ENCODE measurements at places on chromosomes 2 and 18.
A peak's percentile ranks its signal among the peaks of the same experiment; 100 is the strongest.

- DNase-seq = no peak
Measured at GRCh38 chr2:129004940-129005490, 686.3 kb upstream of the HS6ST1 start.

DNA sequence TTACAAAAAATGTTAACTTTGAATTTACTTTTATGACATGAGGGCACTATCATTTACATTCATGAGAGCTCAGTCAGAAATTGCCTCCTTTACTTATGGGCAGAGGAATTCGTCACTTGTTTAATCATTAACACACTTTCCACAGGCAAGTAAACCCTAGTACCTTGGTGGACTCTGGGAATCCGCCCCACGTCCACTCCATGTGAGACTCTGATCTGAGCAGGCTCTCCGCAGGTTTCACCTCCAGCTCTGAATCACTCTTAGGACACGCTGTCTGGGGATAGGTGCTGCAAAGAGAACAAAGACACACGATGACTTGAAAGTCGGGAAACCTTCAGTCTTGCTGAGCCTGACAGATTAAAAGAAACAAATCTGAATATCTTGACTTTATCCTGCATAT lies 73.6 kb downstream of the LPIN2 start:
- DNase-seq = no peak

- DNase-seq = no peak
Measured at GRCh38 chr2:55012672-55013484, 37.4 kb downstream of the RTN4 start.

DNA sequence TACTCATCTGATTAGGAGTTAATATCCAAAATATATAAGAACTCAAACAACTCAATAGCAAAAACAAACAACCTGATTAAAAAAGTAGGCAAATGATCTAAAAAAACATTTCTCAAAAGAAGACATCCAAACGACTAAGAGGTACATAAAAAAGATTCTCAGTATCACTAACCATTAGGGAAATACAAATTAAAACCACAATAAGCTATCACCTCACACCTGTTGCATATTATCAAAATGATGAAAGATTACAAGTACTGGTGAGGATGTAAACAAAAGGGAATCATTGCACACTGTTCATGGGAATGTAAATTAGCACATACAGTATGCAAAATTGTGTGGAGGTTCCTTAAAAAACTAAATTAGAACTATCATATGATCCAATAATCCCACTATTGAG lies 865.5 kb downstream of the TMEM182 start:
- DNase-seq = no peak

GRCh38 chr2:237072067-237072931 lies 13.4 kb upstream of the COPS8 start:
- DNase-seq = peak; percentile 5

DNA sequence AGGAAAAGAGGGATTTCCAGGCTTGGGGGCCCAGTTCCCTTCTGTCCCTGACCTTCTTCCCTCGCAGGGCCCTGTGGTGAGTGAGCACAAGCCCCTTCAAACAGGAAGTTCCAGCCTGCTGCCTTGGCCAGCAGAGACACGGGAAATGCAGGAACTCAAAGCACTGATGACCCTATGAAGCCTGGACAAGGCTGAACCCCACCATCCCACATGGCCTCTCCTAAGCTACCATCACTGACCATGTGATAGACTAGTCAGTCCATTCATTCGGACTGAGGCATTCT lies 196.4 kb downstream of the TNS1 start:
- no peak for DNase-seq

DNA sequence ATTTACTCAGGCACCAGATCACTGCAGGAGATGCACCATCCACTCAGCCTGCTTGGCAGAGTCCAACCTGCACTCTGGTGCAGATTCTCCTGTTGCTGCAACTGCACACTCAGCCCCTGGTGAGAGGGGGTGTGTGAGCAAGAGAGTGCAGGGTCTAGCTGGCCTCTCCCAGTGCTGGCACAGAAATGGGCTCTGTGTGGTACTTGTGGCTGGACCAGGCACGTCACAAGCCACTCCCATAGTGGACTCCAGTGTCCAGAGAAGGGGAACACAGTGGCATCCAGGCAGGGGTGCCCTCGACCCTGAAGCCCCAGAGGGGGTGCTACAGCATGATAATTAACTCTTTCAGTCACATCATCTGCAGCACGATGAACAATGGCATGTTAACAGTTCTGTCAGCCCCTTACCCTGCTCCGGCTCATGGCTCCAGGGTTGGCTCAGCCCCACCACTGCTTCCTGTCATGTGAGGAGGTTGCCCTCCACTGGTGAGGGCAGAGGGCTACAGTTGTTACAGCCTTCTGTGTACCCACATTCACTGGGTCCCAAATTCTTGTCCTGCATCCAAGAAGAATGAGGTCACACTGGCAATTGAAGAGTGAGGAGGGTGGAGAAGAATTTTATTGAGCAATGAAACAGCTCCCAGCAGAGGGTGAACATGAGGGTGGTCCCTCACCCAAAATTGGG lies 135.7 kb downstream of the EVA1A start:
- DNase-seq = no peak

GRCh38 chr2:173935305-173935704 lies 29.9 kb downstream of the SP3 start:
- no peak for DNase-seq

- no peak for DNase-seq
Measured at GRCh38 chr2:64859312-64860212, 129.6 kb upstream of the SLC1A4 start.

- no peak for DNase-seq
Measured at GRCh38 chr2:195356026-195356425, 301.0 kb upstream of the SLC39A10 start.

DNA sequence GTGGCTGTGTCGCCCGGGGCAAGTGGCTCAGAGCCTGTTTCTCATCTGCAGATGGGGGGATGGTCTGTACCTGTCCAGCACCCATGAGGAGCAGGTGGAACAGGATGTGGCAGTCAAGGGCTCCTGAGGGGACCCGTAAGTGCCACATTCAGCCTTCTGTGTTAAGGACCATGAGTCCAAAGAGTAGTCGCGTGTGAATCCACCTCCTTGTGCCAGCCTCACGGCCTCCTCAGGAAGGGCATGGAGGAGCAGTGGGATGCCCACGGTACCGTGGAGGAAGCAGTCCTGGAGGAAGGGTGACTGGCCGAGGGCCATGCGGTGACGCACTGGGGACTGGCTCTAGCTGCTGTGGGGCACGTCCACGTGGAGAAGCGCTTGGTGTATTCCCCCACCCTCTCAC lies 61.1 kb downstream of the ODC1 start:
- no peak for DNase-seq

DNA sequence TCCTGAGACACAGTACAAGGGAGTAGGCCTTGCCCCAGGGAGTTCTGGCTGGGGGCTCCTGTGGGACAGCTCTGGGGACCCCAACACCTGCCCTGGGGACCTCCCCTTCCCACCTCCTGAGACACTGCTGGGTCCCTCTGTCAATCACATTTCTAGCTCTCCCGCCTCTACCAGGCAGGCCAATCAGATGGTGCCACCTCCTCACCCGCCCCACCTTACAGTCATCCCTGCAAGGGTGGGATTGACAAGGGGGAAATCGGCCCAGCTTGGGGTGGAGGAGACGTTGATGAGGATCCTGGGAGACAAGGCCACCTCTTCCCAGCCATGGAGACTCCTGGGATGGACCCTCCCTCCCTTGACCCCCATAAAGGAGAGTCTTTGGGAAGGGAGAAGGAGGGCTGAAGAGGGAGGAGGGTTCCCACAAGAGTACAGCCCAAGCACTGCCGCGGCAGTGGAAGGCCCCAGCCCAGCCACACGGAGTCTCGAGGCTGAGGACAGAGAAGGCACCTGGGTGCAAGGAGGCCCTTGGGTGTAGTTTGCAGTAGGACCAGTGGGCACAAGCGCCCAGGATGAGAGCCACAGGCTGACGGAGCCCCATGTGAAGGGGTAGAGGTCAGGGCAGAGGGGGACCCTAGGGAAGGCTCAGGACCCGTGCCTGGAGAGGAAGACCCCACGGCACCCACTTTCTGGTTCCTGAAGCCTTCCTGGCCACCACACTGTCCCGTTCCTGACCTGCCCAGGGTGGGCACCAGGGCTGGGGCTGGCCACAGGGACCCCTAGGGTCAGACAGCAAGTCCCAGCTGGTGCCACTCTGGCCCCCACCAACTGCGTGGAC lies 109.9 kb upstream of the OTOS start:
- DNase-seq = no peak

GRCh38 chr2:201971531-201972228 lies 62.0 kb upstream of the FZD7 start:
- DNase-seq = no peak

DNA sequence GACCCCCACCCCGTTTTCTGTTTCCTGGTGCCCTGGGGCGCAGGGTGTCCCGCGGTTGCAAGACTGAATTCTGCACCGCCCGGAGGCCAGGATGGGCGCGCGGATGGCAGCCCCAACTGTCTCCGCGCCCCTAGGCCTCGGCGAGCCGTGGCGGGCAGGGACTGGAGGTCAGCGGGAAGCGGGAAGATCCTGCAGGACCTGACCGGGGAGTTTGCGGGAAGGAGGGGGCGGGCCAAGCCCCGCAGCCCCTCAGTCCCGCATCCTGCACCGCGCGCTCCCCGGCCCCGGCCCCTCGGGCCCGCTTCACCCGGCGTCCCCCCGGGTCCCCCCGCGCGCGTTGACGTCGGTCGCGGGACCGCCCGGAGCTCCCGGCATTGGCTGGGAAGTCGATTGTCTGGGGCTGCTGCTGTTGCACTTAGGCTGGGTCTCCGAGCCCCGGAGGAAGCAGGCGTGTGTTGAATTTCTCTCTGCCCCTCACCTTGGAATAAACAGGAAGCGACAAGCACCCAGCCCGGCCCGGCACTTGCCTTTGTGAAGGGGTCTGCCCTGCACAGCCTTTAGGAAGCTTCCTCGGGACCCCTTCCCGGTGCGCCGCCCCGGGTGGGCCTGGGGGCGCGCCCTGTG lies at the start of gene LDLRAD4:
Gene LDLRAD4 (plus strand): TSS at position 393 of the 624 bp plus-strand sequence.
- DNase-seq = no peak

GRCh38 chr2:43086451-43087221 lies 139.8 kb downstream of the ZFP36L2 start:
- DNase-seq = no peak

GRCh38 chr2:226423498-226423960 lies 376.1 kb downstream of the IRS1 start:
- no peak for DNase-seq

- DNase-seq = peak; percentile 23
Measured at GRCh38 chr2:119517433-119517832, 6.8 kb downstream of the SCTR start.

DNA sequence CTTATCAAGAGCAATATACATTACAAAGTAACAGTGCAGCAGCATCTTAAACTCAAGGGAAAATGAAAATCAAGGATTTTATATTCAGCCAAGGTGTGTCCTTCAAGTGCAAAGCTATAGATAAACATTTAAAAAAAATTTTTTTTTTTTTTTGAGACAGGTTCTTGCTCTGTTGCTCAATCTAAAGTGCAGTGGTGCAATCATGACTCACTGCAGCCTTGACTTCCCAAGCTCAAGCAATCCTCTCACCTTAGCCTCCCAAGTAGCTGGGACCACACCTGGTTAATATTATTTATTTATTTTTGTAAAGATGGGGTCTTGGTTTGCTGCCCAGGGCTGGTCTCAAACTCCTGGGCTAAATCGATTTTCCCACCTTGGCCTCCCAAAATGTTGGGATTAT lies 9.0 kb downstream of the CDKL4 start:
- DNase-seq = no peak

DNA sequence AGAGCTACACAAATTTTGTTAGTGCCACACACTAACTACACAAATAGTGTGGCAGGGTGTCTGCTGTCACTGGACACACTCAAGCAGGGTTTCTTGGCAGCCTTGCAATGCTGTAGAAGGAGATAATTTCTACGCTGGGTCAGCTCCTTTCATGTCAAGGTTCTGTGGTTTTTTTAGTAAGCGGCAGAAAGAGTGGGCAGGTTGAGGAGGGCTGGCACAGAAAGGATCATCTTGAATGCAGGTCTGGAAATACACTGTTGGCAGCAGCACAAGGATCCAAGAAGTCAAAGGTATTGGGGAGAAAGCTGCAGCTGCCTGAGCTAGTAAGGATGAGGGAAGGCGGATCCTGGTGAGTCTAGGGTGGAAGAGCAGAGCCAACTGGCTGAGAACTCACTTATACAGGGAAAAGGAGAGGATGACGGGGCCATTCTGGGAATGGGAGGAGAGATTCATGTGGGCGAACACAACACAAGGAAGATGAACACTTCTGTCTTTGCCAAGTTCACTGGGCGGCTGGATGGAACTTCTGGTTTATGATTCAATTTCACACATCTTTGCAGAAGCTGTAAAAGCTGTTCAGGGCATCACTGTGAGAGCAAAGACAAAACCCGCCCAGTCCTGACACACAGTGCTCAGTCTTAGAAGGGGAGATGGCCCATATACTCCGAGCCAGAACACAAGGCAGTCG lies 16.9 kb upstream of the CYRIA start:
- no peak for DNase-seq

GRCh38 chr2:237686659-237687136 lies 59.3 kb downstream of the LRRFIP1 start:
- no peak for DNase-seq

GRCh38 chr2:120140866-120141265 lies 82.3 kb downstream of the TMEM185B start:
- DNase-seq = no peak

DNA sequence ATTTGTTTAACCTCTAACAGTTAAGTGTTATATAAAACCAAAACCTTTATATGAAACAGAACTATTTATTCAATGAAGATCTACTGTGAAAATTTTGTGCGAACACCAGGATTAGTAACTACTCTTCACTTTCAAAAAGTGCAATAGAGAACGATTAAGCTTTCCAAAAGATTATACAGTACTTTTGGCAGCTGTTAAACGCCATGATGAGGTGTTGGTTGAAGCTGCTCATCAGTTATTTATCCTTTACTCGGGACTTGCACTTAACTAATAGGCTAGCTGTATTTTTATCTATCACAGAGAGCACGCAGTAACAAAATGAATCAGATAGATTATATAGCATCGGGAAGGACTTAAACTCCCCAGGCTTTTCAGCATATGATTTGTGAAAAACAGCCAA lies 113.6 kb downstream of the GCA start:
- no peak for DNase-seq

- DNase-seq = no peak
Measured at GRCh38 chr2:144358979-144359541, 160.9 kb downstream of the ZEB2 start.

- no peak for DNase-seq
Measured at GRCh38 chr2:148853458-148853857, 21.6 kb upstream of the KIF5C start.

GRCh38 chr18:824179-824578 lies 12.1 kb upstream of the YES1 start:
- DNase-seq = no peak

DNA sequence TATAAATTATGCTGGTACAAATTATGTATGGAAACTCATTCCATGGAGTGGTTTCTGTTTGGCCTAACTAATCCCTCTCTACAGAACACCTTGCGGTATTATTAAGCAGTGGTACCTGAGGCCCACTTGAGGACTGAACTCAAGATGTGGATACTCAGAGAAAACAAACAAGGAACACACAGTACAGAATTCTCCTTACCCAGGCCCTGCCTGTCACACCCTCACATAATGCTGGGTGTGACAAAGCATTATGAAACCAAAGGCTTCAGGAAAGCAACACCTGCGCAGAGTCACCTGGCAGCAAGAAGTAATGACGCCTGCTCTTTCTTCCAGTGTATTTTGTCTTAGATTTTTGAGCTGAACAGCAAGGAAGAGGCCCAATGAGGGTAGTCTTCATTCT lies 264.7 kb downstream of the PAX3 start:
- no peak for DNase-seq

Data from NCI-H1930 (cell line).